ENCODE measurements at places on chromosomes 1 and 21.

GRCh38 chr1:92655197-92655801 is 129.6 kb downstream of the EVI5 start:
- no peak for DNase-seq

DNA sequence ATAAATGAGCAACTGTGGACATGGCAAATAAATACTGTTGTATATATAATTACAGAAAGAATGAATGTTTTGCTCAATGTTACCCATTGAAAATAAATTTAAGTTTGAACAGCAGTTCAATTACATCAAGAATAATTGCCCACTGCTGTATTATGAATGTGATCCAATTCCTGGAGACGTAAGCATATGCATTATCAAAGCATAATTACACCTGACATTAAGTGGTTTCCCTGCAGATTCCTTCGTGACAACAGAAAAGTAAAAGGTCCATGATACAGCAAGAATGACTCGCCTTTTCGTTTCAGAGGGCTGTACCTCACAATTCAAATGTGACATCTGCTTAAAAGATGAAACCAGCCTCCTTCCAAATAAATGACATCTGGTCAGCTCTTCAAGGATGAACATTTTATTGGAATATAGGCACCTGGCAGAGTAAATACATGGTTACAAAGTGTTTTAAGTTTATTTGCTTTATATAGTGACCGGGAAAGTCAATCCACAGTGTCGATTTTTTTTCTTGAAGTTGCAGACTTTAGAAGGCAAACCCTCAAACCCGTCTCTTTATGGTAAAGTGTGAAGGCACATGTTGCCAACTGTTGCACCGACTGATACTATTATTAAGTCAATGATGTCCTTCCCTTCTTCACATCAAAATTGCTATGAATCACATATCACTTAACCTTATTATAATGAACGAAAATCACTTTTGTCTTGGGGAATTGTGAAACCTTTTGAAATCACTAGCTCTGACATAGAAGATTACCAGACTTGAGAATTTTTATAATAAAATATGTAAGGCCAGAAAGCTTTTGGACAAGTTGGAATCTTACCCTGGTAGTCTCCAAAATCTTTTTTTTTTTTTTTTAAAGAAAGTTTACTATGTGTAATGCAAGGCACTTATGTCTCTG is 36.2 kb upstream of the EDEM3 start:
- no peak for DNase-seq

DNA sequence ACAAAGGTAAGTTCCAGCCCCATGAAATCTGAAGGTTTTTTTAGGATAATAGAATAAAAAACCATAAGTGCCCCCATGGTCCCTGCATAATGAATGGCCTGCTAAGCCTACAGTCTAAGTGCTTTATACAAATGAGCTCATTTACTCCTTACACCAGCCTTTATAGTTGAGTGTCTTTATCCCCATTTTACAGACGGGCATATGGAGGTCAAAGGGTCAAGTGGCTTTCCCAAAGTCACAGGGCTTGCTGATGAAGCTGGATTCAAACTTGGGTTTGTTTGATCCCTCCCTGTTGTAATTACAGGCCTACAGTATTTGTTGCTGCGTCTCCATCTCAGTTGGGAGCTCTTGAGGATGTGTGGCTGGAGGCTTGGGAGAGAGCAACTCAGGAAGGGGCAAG is 28.3 kb upstream of the ARHGEF10L start:
- DNase-seq: no peak

DNA sequence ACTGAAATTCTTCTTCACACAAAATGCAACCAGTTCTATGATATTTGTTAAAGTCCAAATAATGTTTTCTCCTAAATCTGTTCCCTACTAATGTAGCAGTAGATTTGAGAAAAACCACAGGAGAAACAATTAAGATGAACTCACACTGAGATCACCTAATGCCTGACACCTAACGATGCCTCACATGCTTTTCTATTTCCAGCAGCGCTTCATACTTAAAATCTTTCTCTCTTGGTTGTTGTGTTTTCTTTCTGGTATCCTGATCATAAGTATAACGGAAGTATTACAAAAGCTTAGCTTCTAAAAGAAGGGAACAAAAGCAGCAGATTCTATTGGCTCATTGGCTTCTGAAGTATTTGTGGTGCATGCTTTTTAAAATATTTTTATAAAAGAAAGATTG is 267.2 kb upstream of the SGIP1 start:
- DNase-seq: no peak

DNA sequence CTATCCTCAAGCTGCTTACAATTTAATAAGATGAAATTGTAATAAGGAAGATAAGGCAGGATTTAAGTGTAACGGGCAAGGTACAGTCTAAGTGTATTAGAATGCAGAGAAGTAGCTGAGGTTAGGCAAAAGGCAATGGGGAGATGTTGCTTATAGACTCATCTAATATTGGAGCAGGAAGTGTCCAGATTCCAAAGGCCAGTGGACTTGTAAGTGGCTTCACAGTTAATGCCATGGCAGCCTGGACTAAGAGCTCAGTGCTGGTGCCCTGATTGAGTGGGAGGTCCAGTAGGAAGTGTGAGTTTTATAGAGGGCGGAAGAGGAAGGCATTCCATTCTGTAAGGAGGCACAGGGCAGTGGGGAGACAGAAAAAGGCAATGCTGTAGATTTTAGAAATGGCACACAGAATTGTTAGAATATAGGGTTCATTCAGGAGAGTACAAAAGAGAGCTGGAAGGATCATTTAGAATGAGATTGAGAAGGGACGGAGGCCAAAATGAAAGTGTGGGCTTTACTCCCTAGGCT is 12.6 kb downstream of the MAP3K21 start:
- no peak for DNase-seq

- no peak for DNase-seq
Measured at GRCh38 chr1:10829965-10830515, 33.6 kb upstream of the CASZ1 start.

- no peak for DNase-seq
Measured at GRCh38 chr1:7658099-7658498, 113.0 kb upstream of the VAMP3 start.

GRCh38 chr1:206842854-206843253 is 22.6 kb upstream of the IL20 start:
- DNase-seq: no peak

DNA sequence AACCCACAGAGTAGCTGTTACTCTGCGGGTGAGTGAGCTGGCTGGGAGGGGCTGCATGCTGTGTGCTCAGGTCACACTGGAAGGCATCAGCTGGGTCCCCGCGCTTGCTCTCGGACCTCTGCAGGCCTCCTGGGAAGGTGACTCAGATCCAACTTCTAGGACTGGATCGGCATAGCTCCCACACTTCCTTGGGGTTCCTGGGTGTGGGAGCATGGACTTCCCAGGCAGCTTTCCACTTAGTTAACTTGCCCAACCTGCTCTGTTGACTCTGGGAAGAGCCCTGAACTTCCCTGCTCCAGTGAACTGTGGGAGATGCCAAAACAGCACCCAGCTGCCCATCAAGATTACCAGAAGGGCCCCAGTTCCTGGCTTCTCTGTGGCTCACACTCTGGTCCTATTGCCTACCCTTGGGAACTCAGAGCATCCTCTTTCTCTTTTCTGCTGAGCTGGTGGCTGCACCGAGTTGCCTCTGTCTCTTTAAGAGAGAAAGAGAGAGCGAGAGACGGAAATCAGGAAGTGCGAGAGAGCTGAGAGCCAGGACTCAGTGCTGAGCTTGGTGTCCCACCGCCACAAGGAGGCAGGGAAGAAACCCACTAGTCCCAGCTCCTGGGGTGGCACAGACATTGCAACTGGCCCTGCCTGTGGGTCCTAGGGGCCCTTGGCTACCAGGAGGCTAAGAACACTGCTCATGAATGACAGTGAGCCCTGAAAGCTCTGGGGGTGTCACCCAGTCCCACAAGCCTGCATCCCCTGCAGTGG is at the start of gene IKBKE:
Gene IKBKE (plus strand): TSS at position 544 of the 759 bp plus-strand sequence. CDS start 2,752 bp downstream, outside the sequence.
- peak; percentile 75 for DNase-seq

GRCh38 chr1:41396084-41396483 is 34.9 kb downstream of the FOXO6 start:
- DNase-seq: no peak

- no peak for DNase-seq
Measured at GRCh38 chr1:151085953-151086559, 15.5 kb downstream of the GABPB2 start.

DNA sequence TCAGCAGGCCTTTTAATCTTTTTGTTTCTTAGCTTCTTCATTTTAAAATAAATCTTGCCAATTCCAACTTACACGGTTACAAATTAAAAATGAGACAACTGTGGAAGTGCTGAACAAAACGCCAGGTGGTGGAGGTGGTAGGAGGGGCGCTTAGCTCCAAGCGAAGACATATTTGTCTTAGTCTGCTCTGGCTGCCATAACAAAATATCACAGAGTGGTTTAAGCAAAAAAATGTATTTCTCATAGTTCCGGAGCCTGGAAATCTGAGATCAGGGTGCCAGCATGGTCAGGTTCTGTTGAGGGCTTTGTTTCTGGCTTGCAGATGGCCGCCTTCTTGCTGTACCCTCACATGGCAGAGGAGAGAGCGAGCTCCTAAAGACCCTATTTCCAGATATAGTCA is 14.9 kb downstream of the IER5 start:
- DNase-seq: no peak

- no peak for DNase-seq
Measured at GRCh38 chr1:153392822-153393221, 1.9 kb upstream of the S100A8 start.

DNA sequence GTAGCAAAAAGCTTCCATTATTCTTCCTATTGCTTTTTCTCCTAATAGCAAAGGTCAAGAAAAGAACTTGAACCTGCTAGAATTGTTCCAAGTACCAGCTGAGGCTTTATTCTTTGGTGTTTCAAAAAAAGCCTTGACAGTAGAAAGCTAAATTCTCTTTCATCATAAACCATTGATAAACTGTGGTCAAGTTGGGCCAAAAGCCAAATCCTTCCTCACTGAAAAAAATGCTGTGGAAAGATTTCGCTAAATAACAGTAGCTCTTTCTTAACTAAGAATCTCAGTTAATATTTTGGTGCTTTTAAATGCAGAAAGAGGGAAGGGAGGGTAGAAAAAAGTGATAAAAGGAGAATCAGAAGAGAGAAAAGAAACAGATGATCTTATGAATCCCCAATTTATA is 14.0 kb upstream of the JAM2 start:
- DNase-seq: no peak

- DNase-seq: peak; percentile 49
Measured at GRCh38 chr1:162056043-162056442, 13.4 kb upstream of the NOS1AP start.

GRCh38 chr21:45950740-45951515 is 30.6 kb upstream of the COL6A1 start:
- DNase-seq: peak; percentile 86

DNA sequence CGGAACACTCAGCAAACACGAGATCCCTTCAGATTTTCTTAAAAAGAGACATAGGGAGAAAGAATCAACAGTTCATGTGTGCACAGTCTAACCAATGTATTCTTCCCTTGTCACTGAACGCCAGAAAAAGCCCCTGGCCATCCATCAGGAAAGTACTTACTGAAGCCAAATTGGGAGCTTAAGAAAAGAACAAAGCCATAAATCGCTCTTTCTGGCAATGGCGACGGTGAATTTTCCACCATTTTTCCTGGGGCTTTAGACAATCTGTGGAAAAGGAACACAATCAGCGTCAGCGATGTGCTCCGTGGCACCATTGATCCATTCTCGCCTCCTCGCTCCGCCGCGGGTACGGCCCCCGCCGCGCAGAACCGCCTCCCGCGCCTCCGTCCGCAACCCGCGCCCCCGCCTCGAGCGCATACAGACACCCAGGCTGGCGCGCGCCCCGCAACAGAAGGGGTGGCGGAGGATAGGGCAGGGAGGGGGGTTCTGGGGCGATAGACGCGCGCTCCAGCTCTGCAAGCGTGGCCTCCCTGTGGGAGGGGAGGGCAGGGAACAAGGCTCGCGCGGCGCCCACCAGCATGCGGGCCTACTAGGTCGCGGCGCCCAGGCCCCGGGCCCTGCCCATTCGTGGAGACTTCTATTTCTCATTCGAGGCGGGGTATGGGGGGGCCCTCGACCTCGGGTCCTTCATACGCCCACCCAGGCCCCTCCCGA is 440 bp downstream of the PIGP start:
- peak; percentile 90 for DNase-seq

DNA sequence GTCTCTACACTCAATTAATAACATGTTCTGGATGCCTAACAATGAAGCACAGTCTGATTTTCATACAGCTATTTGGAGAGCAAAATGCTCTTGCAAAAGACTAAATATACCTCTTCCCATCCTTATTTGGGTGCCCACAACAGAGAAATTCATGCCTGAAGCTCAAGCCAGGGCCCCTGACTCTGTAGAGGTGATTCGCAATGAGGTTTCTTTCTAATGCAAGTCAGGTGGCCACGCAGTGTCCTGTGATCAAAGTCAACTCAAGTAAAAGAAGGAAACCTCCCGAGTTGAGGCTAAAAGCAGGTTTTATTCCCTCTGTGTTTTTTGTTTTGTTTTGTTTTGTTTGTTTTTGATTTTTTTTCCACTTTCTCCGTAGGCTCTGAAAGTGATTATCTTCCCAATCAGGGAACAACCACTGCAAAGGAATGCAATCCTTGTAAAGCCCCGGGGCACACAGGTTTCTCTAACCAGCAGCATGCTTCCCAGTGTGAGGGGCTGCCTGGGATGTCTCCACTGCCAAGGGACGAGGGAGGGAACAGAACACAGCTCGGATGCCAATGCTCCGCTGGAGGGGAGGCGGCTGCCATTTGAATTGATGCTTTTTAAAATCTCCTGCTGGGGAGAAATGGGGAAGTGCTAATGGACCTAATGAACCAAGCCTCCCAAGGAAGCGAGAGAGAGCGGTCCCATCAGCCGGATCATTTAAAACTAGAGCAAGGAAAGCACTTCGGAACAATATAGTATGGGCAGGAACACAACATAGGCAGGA is 73.8 kb upstream of the SSX2IP start:
- DNase-seq: no peak

GRCh38 chr1:68188060-68188538 is 44.2 kb downstream of the WLS start:
- no peak for DNase-seq

GRCh38 chr1:59232216-59232615 is 64.7 kb upstream of the FGGY start:
- DNase-seq: no peak

DNA sequence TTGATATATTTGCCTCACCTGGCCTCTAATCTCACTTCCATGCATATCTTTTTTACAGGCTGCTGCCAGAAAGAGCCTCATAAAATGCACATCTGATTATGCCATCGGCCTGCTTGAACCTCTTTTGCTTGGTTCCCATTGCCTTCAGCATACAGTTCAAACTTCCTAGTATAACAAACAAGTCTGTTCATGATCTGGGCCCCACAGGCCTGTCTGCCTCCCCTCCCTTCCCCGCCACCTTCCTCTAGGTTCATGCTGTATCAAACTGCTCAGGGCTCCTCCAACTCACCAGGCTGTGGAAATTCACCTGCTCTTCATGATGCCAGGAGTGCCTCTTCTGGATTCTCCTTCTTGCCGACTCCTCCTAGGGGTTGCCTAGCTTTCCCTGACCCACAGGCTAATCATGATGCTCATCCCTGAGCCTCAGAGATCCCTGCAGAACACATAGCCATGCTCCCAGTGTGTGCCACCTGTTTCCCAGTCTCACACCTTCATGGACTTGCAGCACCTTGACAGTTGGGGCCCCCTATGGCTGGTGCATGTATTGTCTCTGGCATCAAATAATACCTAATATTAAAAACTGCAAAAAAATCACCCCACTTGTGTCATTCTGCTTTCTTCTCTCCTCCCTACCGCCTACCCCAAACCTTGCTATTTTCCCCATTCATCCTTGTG is 33.7 kb upstream of the CD2 start:
- no peak for DNase-seq

- DNase-seq: no peak
Measured at GRCh38 chr1:231638647-231639046, 12.1 kb downstream of the DISC1 start.

Measured in right cardiac atrium (tissue), 5 donors.